Skin of body (tissue), 3 donors: ENCODE measurements at places on chromosomes 16 and 17. TPM values are rescaled to one million over a fixed set of nuclear protein-coding genes. Genes with fewer than 3 reads are reported as not detected.

The SNTB2 gene
- total RNA-seq, result 33.8 TPM

- no peak for DNase-seq
Observed at GRCh38 chr16:83912519-83913244, 13.8 kb downstream of the MLYCD start.

DNA sequence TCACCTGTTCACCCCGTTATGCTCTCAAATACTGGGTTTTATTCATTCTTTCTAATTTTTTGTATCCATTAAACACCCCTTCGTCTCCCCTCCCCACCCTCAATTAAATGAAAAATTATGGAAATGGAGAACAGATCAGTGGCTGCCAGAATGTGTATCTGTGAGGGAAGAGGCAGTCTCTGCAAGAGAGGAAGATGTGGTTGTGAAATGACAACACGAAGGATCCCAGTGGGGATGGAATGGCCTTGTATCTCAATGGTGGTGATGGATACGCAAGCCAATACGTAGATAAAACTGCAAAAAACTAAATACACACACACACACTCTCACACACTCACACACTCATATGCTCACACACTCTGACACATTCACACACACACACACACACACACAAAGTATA, 570.7 kb downstream of the CDH13 start:
- DNase-seq, result no peak

GRCh38 chr17:75823257-75824041, 20.8 kb downstream of the UNC13D start:
- DNase-seq, result no peak

DNA sequence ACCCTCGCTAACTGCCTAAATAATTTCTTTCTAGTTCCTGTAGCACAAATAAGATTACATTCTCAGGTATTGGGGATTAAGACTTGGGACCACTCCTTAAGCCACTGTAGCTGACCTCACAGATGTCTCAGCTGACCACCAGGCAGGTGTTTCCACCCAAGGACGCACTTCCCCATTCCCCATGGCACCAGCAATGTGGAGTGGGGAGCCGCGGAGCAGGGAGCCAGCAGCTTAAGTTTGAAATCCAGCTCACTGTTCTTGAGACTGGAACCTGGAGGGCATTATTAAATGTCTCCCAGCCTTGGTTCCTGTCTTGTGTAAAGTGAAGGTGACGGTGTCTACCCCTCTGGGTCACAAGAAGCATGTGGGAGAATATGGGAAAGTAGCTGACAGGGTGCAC, 249.4 kb upstream of the CACNG5 start:
- no peak for DNase-seq

GRCh38 chr16:67393788-67394154, 473 bp upstream of the TPPP3 start:
- no peak for DNase-seq

DNA sequence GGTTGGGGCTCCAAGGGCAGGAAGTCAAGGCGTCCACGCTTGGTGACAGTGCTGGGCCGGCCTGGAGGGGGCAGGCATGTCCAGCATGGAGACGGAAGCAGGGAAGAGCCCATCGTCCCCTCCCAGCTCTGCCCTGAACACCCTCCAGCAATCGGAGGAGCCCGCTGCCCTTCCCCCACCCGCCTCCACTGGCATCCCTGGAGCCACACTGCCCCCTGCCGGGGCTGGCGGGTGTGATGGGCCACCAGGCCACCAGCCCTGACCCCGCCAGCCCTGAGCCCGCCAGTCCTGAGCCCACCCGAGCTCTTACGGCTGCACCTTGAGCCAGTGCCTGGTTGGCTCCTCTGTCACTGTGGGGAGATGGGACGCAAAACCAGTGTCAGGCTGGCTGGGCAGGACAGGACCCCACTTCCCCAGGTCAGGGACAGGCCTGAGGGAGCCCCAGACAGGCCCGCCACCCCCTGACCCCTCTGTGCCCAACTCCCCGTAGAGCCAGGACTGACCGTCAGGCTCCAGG, 4.1 kb upstream of the CDH15 start:
- DNase-seq, result peak; percentile 37

DNA sequence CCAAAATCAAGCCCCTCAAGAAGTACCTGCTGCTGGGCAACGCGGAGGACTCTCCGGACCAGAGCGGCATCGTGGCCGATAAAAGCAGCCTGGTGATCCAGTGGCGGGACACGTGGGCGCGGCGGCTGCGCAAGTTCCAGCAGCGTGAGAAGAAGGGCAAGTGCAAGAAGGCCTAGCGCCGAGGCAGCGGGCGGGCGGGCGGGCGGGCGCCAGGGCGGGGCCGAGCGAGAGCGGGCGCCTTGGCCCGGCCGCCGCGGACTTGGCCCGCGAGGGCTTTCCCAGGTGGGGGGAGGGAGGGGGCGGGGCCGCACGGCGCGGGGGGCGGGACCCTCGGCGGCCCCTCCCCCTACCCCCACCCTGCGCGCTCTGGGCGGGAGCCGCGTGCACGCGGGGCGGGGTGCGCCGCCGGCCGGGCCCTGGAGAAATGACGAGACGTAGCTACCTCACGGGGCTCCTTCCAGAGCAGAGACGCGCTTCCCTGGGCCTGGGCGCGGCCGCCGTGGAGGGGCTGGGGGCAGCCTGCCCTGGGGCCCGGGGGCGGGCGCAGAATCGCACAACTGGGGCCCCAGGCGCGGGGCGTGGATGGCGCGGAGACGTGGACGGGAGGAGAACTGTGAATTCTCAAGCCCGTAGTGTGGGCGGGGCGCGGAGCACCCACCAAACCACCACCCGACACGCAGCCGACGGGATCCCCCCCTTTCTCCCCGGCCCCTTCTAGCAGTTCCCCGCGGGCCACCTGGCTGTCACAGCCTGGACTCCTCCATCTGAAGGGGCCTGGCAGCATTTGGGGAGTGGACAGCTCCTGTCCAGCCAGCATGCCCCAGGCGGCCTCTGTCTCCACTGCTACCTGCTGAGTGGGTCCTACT, 218.7 kb downstream of the NTN1 start:
- peak; percentile 72 for DNase-seq
